Naive thymus-derived CD8-positive, alpha-beta T cell (primary cell): ENCODE measurements at places on chromosomes 2 and 18.
A peak's percentile ranks its signal among the peaks of the same experiment; 100 is the strongest.

DNA sequence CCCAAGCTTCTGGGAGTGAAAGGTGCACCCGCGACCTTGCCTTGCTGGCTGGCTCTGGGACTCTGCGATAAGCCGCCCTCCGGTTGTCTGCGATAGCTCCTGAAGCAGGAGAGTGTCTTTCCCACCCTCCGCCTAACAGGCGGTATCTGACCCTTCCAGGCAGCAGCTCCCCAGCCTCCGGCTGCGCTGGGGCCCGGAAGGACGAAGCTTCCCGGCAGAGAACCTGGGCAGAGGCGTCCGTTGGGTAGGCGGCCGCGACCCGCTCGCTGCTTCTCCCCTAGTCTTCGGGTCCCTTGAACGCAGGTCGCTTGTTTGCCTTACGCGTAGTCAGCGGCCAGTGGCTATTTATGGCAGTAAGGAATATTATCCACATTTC lies 446 bp upstream of the RHBDD1 start:
- peak overlapping the region; percentile 99 for H3K27ac ChIP-seq
- peak overlapping the region; percentile 97 for H3K4me3 ChIP-seq
- H3K36me3 ChIP-seq: peaks cover 4% of the 10 kb centered on the region
- H3K27me3 ChIP-seq: no peaks in the 10 kb centered on the region
- H3K4me1 ChIP-seq: peaks cover 48% of the 10 kb centered on the region

DNA sequence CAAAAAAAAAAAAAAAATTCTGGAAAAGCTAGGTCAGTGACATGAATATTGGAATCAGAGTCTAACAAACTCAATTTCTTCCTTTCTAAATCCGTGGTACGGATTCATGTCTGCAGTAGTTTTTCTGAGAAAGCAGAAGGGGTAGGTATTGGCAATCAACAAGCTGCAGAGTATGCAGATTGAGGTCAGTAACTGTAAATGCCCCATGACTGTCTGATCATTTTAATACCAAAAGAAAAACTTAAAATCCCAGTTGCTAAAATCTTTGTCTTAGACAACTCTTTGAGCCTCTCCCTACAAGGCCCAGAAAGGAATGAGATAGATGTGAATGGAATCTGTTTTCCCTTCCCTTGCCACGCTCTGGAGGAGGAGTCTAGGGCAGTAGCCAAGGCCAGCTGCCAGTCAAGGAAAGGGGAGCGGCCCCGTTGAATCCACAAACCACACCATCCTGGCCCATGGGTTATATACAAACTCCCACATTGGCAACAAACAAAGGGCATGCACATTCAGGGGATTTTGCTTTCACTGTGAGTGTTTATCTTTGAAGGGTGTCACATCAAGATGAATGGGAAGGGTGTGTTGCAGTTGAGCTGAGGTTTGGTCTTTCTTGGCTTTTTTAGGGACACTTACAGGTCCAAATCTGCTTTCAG lies 6.1 kb upstream of the CASP8 start:
- H3K4me1 ChIP-seq: peaks cover 93% of the 10 kb centered on the region
- DNase-seq: no peak
- H3K27me3 ChIP-seq: no peaks in the 10 kb centered on the region

DNA sequence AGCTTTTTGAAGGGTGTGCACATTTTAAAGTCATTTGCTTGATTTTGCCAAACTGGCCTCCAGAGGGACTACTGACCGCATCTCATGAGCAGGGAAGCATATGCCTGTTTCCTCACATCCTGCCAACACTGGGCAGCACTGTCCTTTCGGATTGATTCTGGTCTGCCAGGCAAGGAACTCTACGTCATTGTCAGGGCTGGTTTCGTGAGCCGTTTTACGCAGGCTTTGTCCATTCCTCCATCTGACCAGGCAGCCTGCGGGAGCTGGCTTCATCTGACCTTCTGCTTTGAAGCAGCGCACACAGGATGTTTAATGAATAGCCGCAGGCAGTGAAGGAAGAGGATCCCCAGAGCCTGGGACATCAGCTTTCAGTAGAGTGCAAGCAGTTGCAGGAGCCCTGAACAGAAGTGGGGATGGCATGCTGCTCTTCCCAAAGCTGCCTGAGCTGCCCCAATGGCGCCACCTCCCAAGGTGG lies 46.3 kb upstream of the SEMA4C start:
- no peak overlapping the region for H3K4me3 ChIP-seq
- no peaks in the 10 kb centered on the region for H3K27me3 ChIP-seq
- H3K27ac ChIP-seq: peak overlapping the region; percentile 62

DNA sequence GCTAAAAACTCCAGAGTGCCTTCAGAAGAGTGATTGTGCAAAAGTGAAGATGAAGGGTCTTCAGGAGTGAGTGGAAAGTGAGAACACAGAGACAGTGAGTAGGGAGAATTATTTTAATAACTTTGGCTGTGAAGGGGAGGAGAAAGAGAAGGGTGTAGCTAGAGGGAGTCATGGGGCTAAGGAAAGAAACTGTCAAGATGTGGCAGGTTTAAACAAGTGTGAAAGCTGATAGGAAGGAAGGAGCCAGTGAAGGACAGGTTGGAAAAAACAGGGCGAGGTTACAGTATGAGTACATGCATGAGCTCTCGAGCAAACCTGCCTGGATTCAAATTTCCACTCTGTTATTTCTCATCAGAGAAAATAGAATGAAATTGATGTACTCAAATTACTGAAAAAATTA lies 17.8 kb downstream of the IL1F10 start:
- no peaks in the 10 kb centered on the region for H3K4me1 ChIP-seq
- no peak overlapping the region for H3K4me3 ChIP-seq
- H3K36me3 ChIP-seq: no peaks in the 10 kb centered on the region
- H3K27ac ChIP-seq: no peak overlapping the region
- peaks cover 3% of the 10 kb centered on the region for H3K27me3 ChIP-seq
- DNase-seq: no peak

DNA sequence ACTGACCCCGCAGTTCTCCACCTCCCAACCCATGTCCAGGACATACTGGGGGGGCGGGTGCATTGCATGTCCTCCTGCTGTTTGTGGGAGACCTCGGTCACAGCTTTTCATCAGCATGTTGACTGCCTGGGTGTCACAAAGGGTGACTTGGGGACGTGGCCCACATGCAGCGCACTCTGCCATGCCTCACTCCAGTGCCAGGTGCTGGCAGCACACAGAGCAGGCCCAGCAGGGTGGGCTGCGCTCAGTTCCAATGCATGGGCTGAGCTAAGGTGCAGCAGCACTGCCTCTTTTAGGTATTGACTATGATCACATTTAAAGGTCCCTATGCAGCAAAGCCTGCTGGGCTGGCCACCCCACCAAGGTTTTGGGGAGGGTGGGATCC lies 261.9 kb upstream of the SALL3 start:
- H3K27me3 ChIP-seq: peaks cover 31% of the 10 kb centered on the region
- H3K4me3 ChIP-seq: no peak overlapping the region
- no peak for DNase-seq
- H3K36me3 ChIP-seq: no peaks in the 10 kb centered on the region

GRCh38 chr2:191935247-191935646 lies 88.4 kb upstream of the CAVIN2 start:
- DNase-seq: no peak
- H3K4me3 ChIP-seq: no peak overlapping the region
- H3K4me1 ChIP-seq: no peaks in the 10 kb centered on the region
- peaks cover 3% of the 10 kb centered on the region for H3K27me3 ChIP-seq
- H3K27ac ChIP-seq: no peak overlapping the region
- no peaks in the 10 kb centered on the region for H3K36me3 ChIP-seq

- no peak overlapping the region for H3K4me3 ChIP-seq
- H3K27me3 ChIP-seq: no peaks in the 10 kb centered on the region
- peaks cover 41% of the 10 kb centered on the region for H3K4me1 ChIP-seq
- DNase-seq: peak; percentile 54
These were observed 43.2 kb upstream of the NOSTRIN start for GRCh38 chr2:168758970-168759820.

DNA sequence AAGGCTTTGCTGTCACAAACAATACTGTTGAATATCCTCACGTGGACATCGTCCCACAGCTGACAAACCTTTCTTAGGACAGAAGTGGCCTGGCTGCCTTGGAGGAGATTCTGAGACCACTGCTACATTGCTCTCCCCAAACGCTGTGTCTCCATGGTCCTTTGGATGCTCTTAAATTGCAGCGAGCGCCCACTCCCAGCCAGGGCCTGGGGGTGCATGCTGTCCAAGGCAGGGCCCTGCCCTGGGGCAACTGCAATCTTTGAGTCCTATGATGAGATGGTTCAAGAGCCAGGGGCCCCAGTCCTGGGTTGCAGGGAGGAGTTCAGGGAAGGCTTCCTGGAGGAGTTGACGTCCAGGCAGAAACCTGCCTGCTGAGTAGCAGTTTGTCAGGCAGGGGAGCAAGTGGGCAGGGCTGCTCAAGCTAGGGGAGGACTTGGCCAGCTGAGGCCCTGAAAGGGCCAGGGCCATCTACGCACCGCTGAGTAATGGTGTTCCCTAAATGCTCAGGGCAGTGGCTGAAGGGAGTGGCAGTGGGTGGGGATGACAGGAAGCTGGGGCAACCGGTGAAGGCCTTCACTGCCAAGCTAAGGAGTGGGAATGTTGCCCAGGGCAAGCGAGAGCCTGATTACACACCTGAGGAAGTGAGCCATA lies 10.8 kb upstream of the SDC1 start:
- H3K27me3 ChIP-seq: peaks cover 12% of the 10 kb centered on the region
- H3K36me3 ChIP-seq: no peaks in the 10 kb centered on the region
- no peak overlapping the region for H3K27ac ChIP-seq
- no peak overlapping the region for H3K4me3 ChIP-seq
- H3K4me1 ChIP-seq: no peaks in the 10 kb centered on the region

- H3K36me3 ChIP-seq: peaks cover 27% of the 10 kb centered on the region
- H3K4me1 ChIP-seq: peaks cover 82% of the 10 kb centered on the region
- H3K27me3 ChIP-seq: no peaks in the 10 kb centered on the region
- H3K4me3 ChIP-seq: peak overlapping the region; percentile 69
These were observed 116.1 kb downstream of the FAM117B start for GRCh38 chr2:202750763-202751427.

DNA sequence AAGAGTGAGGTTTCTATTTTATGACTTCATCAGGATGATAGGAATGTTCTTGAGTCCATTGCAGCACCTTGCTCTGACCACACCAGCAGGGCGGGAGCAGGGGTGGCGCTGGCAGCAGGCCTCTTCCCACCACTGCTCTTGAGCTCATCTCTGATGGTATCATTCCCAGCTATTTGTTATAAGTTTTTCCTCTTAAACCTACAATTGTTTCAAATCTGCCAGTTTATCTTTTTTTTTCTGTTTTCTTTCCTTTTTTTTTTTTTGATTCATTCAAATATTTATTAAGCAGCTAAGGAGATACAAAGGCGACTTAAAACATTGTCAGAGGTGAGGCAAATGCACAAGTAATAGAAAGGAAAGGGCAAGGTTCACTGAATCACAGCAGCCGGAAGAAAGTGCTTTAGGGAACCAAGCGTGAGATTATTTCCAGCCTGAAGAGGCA lies 28.7 kb downstream of the NIFK start:
- H3K27ac ChIP-seq: no peak overlapping the region
- H3K36me3 ChIP-seq: no peaks in the 10 kb centered on the region
- H3K4me1 ChIP-seq: no peaks in the 10 kb centered on the region
- H3K27me3 ChIP-seq: no peaks in the 10 kb centered on the region

- H3K4me1 ChIP-seq: peaks cover 2% of the 10 kb centered on the region
- no peaks in the 10 kb centered on the region for H3K36me3 ChIP-seq
- no peak for DNase-seq
- peaks cover 3% of the 10 kb centered on the region for H3K27me3 ChIP-seq
- no peak overlapping the region for H3K27ac ChIP-seq
These were observed 49.5 kb upstream of the SP3 start for GRCh38 chr2:174014699-174015070.

DNA sequence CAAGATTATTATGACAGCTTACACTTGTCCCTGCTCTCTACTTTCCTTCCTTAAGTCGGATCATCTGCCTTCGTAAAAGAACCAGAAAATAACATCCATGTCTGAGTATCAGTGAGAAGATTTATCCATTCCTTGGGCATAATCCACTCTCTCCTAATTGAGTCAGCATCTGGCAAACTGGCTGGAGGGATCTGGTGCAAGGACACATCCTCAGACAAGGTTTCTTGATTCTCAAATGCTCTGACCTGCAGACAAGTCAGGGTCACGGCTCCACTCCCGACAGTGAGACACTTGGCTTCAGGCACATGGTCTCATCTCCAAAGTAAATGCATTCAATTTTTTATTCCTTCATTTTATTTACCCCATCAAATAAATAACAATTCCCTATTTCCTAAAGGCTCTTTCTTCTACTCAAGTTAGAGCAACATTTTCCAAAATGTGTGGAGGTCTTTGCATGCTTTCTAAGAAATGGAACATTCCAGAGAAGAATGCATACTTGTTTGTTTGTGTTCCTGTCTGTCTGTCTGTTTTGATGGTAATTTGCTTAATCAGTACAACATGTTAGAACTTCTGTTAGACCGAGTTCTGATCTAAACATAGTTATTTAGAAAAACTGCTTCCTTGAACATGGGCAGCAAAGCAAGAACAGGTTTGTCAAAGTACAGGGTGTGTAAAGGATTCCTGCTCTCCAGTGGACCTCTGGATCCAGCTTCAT lies 246.9 kb downstream of the IRS1 start:
- H3K27ac ChIP-seq: no peak overlapping the region
- DNase-seq: no peak
- H3K36me3 ChIP-seq: no peaks in the 10 kb centered on the region
- H3K4me3 ChIP-seq: no peak overlapping the region

DNA sequence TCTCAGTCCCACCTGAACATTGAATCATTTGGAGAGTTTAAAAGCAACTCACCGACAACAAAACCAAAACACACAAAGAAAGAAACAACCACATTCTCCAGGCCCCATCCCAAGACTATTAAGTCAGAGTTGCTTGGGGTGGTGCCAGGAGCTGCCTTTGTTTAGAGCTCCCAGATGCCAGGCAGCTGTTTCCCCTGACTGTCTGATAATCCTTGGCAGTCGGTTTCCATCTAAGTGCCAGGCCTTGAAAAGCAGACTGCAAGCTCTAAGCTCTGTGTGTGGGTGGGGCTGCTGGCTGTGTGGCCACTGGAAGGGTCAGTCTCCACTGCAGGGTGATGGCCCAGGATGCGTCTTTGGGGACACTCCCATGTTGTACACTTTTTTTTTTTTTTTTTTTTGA lies 255.3 kb upstream of the AGAP1 start:
- peaks cover 13% of the 10 kb centered on the region for H3K27me3 ChIP-seq
- H3K36me3 ChIP-seq: no peaks in the 10 kb centered on the region
- no peak overlapping the region for H3K27ac ChIP-seq
- no peak overlapping the region for H3K4me3 ChIP-seq

- no peak for DNase-seq
- no peaks in the 10 kb centered on the region for H3K27me3 ChIP-seq
- no peak overlapping the region for H3K4me3 ChIP-seq
- peak overlapping the region; percentile 99 for H3K27ac ChIP-seq
- peaks cover 4% of the 10 kb centered on the region for H3K36me3 ChIP-seq
- H3K4me1 ChIP-seq: peaks cover 47% of the 10 kb centered on the region
These were observed 21.2 kb upstream of the PSME4 start for GRCh38 chr2:53991948-53992347.

GRCh38 chr2:12402440-12403139 lies 314.1 kb upstream of the TRIB2 start:
- no peak overlapping the region for H3K4me3 ChIP-seq
- DNase-seq: no peak
- no peak overlapping the region for H3K27ac ChIP-seq
- no peaks in the 10 kb centered on the region for H3K4me1 ChIP-seq
- no peaks in the 10 kb centered on the region for H3K36me3 ChIP-seq
- H3K27me3 ChIP-seq: peaks cover 3% of the 10 kb centered on the region
